ENCODE measurements at places on chromosomes 4 and X.

GRCh38 chr4:164871673-164872072 lies 5.3 kb upstream of the APELA start:
- no peak for DNase-seq

DNA sequence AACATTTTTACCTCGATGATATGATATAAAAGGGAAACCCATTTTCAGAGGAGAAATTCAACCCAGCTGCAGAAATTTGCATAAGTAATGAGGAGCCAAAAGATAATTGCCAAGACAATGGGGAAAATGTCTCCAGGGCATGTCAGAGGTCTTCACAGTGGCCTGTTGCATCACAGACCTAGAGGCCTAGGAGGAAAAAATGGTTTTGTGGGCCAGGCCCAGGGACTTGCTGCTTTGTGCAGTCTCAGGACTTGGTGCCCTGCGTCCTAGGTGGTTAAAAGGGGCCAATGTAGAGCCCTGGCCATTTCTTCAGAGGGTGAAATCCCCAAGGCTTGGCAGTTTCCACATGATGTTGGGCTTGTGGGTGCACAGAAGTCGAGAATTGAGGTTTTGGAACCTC lies 106.9 kb downstream of the CPXCR1 start:
- no peak for DNase-seq

GRCh38 chrX:47047989-47048388 lies 30.3 kb upstream of the RGN start:
- no peak for DNase-seq

GRCh38 chrX:25015486-25016360 lies at the start of gene ARX:
Gene ARX (minus strand): TSS chrX:25015965. CDS start chrX:25015737, 228 bp downstream.
- DNase-seq: no peak

- no peak for DNase-seq
Observed at GRCh38 chrX:123489011-123489410, 243.8 kb downstream of the THOC2 start.

DNA sequence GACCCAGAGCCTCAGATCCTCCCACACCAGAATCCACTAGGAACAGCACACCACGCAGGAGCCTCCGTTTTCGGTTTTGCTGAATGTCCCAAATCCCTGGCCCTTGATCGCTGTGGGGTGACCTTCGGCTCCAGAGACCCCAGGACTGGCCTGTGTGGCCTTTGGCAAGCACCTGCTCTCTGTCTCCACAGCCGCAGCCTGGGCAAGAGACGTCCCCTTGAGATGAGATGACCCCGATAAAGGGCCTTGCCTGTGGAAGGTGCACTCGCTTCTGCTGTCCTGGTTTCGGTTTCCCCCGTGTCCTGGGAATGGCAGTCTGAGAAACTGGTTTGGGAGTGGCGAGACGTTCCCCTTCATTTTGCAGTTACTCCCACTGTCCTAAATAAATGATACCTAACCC lies 9.6 kb downstream of the PSAPL1 start:
- DNase-seq: no peak

GRCh38 chr4:101696276-101697010 lies 94.1 kb upstream of the BANK1 start:
- no peak for DNase-seq

DNA sequence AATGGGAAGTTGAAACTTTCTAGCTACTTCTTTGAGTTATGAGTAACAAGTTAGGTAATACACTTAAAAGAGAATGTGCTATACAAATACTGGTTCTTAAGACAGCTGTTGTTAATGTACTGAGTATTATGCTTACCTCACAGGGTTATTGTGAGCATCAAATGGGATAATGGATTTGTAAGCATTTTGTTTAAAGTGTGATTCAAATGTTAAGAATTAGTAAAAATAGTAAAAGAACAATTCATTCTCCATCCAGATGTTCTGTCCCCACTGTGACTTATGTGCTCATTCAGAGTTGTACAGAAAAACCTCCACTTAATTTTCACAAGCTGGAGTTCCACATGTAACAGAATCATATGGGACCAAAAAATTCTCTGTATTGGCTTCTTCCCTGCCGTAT lies 63.6 kb downstream of the AR start:
- DNase-seq: no peak

- DNase-seq: no peak
Observed at GRCh38 chr4:123496421-123496820, 99.8 kb downstream of the SPRY1 start.

GRCh38 chrX:153572601-153573000 lies 26.3 kb downstream of the CCNQ start:
- DNase-seq: no peak

DNA sequence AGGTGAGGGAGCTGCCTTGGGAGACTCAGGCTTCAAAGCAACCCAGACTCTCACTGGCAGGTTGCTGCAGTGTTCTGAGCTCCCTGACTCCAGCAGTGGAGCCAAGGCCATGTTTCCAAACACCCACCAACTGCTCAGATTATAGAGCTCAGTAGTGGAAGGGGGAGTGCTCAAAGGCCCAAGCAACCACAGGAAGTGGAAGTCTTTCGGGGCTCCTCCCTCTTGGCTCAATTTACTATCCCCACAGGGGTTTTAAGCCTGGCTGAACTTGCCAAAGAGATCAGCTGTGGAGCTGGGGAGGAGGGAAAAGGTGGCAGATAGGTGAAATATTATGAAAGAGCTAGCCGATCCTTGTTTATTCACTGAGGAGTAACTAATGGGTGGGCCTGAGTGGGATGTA lies 82.5 kb downstream of the HPRT1 start:
- no peak for DNase-seq

DNA sequence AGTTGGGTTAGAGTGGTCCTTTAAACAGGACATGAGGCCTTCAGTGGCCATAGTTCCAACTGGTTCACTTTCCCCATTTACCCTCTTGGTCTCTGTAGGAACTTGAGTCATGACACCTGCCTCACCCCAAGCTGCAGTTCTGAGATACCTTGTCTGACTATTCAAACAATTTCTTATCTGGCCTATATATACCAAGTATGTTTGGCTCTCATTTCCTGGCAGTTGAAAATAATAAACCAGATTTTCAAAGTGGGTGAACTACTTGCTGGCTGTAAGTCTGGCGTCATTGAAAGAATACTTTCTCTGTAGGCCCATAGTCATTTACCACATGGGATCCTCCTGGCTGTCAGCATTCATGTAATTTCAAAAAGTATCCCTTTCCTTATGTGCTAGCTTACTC lies 228.8 kb downstream of the SHROOM3 start:
- no peak for DNase-seq

GRCh38 chr4:32061916-32062315 lies 1341.7 kb downstream of the PCDH7 start:
- DNase-seq: no peak

- no peak for DNase-seq
Observed at GRCh38 chr4:170875868-170876267, 786.1 kb upstream of the AADAT start.

- no peak for DNase-seq
Observed at GRCh38 chrX:139795196-139795595, 87.2 kb upstream of the MCF2 start.

- DNase-seq: no peak
Observed at GRCh38 chrX:63050225-63050624, 300.9 kb downstream of the SPIN4 start.

GRCh38 chrX:125622899-125623298 lies 303.2 kb downstream of the TEX13C start:
- DNase-seq: no peak

DNA sequence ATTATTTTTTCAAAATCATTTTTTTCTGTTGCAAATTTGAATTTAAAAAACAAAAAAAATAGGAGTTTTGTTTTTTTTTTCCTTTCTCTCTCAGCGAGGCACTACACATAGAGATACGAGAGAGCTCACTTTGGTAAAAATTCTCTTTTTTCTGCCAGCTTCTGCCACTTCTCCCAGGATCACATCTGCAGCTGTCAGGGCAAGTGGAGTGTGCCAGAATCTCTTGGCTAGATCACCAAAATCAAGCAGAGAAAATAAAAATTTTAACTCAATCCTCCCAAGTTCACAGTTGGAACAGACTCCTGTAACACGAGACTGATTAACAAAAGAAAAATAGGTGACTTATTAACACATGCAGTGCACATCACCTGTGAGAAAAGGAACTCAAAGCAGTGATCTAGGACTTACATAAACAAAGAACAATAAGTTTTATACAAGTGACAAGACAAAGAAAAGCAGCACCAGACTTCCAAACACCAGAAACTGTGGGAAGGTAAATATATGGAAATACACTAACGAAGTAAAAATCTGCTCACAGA lies 213.2 kb upstream of the ZFP42 start:
- DNase-seq: no peak

DNA sequence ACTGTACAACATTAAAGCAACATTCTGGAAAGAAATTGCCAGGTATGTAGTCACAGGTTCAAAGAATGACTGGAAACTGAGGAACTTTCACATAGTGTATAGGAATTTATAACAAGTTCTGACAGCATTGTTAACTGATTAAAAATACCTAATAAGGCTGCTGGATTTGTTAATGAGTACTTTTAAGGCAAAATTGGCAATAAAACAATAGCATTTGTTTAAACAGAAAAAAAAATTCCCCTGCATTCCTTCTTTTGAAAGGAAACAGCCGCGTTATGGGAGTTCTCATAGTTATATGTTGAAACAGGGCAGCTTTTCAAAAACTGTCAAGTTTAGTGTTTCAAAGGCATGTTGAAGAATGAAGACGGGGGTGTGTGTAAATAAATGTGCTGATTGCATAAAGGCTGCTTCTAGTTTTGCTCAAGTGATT lies 282.5 kb upstream of the FAT1 start:
- no peak for DNase-seq

- no peak for DNase-seq
Observed at GRCh38 chr4:77501851-77502250, 103.8 kb upstream of the CXCL13 start.

- no peak for DNase-seq
Observed at GRCh38 chrX:5242091-5242790, 986.4 kb downstream of the NLGN4X start.

DNA sequence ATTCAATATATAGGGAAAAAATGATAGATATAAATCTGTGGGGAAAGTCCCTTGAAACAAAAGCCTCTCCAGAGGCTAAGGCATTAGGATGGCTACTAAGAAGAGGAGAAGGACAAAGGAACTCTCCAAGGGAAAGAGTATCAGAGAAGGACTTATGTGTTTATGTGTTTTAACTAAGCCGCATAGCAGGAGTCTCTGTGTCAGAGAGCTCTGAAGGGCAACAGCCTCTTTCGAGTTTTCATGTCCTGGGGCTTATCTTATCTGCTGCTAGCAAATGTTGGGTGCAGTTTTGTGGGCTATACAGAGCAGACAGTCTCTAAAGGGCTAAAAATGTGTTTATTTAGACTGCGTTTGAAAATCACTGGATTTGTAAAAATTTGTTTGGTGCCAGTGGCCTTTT lies 1145.6 kb upstream of the DIAPH2 start:
- no peak for DNase-seq

DNA sequence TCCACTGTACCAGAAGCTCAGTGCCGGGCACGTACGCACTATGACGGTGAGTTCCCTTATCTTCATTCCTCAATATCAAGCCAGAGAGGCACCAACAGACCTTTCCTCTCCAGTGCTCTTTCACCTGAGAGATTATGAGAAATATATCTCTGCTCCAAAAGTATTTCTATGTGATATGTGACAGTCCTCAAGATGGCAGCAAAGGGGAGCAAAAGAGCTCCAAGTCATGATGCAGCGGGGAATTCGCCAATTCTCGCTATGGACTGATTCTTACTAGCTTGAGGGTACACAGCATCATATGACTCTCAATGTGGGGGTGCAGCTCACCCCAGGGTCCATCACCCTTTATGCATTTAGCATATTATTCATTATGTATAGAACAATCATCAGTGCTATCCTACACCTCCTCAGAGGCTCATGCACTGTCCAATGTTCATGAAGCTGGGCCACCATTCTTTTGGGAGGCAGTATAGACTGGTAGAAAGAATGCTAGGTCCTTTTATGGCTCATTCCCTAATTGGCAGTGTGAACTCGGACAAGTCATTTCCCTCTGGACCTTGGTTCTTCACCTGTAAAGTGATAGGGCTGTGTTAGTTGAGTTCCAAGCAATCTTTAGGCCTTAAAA lies 12.8 kb upstream of the IQSEC2 start:
- DNase-seq: no peak

DNA sequence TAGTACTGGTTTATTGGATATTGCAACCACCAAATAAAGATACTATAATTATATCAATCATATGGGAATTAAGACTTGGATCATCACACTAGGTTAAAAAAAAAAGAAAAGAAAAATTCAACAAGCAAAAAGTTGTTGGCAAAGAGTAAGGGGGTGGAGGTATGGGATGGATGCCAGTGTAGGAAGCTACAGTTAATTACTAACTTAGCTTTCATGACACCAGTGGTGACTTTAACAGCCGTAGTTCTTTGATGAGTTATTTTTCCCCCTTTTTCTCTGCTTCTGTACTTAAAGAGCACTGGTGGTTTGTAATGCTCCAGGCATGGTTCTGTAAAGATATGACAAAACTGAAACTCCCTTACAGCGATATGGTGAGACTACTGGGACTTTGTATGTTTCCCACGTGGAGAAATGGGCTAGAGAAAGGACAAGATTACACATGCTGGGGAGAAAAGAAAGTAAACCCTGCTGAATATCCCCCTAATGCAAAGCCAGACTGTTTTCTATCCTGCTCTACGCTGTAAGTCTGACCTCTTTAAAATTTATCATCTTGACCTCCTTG lies 210.8 kb downstream of the SPOCK3 start:
- DNase-seq: no peak

DNA sequence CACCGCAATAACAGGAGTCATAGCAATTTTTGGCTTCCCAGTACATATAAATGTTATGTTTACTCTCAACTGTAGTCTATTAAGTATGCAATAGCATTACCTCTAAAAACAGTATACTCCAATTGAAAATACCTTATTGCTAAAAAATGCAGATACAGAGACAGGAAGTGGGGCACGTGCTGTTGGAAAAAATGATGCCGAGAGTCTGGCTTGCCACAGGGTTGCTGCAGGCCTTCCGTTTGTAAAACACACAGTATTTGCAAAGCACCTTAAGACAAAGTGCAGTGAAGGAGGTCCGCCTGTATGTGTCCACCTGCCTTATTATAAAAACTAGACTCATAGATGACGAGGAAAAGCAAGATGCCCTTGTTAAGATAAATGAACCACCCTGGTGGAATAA lies 23.5 kb downstream of the CD99 start:
- DNase-seq: no peak

DNA sequence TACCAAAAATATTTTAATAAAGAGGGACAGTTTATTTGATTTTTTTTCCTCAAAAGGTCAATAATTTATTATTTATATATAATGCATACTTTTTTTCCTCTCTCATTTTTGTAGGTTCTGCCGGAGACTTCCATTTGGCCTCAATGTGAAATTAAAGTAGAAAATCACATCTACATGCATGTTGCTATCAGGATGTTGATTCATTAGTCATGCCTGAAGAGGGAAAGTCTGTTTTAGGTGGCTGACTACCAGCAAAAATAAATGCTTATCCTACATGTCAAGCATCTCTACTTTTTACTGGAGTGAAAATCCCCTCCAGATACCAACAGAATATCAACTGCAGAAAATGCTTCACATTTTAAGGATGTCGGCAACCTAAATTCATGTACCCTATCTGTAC lies 41.5 kb downstream of the KIAA0232 start:
- DNase-seq: no peak

DNA sequence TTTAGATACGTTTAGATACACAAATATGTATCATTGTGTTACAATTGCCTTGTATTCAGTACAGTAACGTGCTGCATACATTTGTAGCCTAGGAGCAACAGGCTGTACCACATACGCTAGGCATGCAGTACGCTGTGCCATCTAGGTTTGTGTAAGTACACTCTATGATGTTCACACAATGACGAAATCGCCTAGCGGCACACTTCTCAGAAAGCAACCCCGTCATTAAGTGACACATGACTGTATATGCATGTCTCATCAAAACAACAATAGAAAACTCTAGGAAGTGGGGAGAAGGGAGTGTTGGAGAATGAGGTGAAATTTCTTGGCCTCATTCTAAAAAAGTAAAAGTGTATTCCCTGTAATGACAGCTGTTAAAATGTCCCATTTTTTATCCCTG lies 32.7 kb downstream of the CCDC149 start:
- DNase-seq: no peak
